ENCODE measurements at places on chromosomes 12 and 14.

DNA sequence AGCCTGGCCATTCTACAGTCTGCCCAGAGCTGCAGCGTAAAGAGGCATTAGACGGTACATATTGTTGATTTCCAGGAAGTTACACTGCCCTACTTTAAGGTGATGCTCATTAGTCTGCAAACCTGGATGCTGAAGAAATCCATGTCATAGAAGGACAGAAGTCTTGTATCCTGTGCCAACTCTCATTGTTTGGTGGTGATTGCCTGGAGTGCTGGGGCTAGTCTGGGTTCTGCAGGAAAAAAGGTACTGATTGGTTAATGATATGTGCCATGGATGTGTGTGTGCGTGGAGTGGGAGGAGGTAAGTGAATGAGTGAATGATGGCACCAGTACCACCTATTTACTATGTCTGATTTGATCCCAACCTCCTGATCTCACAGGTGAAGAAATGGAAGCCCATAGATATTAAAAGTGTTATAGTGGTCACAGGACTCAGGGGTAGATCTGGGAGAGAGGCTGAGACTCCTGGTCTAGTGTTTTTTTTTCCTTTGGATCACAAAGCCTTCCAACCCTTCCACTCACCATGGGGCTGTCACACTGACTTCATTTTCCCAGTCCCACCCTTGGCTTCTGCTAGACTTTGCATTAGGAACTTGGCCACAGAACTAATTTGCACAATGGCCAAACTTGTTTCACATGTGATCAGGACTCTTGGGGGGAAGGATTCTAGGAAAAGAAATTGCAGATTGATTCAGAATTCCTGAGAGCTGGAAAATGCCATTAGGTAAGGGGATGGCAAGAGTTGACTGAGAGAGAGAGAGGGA lies 96.1 kb downstream of the TMX1 start:
- DNase-seq = no peak

DNA sequence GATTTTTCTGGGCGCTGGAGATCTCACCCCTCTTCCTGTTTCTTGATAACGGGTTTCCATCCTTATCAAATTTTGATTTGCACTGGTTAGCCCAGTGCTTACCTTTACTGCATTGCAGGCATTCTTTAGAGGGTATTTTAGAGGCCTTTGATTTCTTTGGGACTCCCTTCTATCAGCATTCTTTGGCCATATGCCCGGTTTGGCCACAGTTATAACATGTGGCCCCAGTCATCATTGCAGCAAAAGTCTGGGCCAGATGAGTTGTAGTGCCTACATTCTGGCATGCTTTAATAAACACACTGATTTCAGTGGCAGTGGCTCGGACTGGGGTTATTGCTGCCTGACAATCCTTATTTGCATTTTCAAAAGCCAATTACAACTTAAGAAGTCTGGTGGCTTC lies 82.3 kb downstream of the KCNMB4 start:
- no peak for DNase-seq

DNA sequence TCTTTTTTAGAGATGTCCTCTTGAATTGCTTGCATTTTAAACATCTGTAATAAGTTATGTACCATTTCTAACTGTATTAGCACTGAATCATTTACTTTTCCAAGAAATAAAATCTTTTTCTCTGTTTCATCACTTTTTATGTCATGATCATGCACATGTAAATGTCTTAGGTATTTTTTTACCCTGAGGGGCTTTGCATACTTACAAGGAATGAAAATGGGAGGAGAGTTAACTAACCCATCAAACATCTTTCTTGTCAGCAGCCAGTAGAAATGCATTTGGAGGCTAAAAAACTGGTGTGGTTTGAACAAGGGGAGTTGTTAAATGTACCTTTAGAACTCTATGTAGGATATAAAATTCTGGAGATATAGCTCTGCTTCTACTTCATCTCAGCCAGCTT lies 1080.3 kb downstream of the GALC start:
- DNase-seq = no peak

GRCh38 chr14:34046799-34047520 lies 96.1 kb upstream of the EGLN3 start:
- no peak for DNase-seq

- no peak for DNase-seq
These were observed 317.5 kb upstream of the KITLG start for GRCh38 chr12:88897723-88898122.

Data from activated CD4-positive, CD25-positive, alpha-beta regulatory T cell treated with anti-CD3 and anti-CD28 coated beads, Interleukin-2, amount 50 U/mL, for 72 hours (primary cell).